Body of pancreas (tissue), 4 donors: ENCODE measurements at places on chromosomes 7 and 10. TPM values are rescaled to one million over a fixed set of nuclear protein-coding genes. Genes with fewer than 3 reads are reported as not detected.

DNA sequence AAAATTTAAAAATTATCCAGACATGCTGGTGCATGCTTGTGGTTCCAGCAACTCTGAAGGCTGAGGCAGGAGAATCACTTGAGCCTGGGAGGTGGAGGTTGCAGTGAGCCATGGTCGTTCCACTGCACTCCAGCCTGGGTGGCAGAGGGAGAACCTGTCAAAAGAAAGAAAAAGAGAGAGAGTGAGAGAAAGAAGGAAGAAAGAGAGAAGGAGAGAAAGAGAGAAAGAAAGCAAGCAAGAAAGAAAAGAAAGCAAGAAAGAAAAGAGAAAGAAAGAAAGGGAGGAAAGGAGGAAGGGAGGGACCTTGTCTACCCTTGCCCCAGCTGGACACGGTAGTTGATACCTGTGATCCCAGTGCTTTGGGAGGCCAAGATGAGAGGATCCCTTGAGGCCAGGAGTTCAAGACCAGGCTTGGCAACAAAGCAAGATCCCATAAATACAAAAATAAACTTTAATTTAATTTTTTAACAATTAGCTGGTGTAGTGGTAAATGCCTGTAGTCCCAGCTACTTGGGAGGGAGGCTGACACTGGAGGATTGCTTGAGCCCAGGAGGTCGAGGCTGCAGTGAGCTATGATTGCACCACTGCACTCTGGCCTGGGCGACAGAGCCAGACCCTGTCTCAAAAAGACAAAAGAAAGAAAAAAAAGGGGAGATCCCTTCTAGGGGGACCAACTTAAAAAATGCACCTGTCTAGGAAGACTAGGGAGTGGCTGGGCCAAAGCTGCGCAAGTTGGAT, 9.2 kb downstream of the NYAP1 start:
- no peak for DNase-seq

Gene PON3
- 3.0 TPM for total RNA-seq

GRCh38 chr10:1472178-1472958, 265.0 kb downstream of the ADARB2 start:
- no peak for DNase-seq

Gene PTPN20
- total RNA-seq: 0.99 TPM

Gene GPR85
- 0.26 TPM for total RNA-seq

Gene NEUROG3
- not detected for total RNA-seq

Gene SLC26A3
- not detected for total RNA-seq

- DNase-seq: no peak
Measured at GRCh38 chr10:33716501-33717267, 382.2 kb upstream of the NRP1 start.

GRCh38 chr7:2546776-2547586, 8.3 kb downstream of the BRAT1 start:
- DNase-seq: no peak

Gene CD36
- 76.0 TPM for total RNA-seq
